Activated CD4-positive, CD25-positive, alpha-beta regulatory T cell treated with anti-CD3 and anti-CD28 coated beads, Interleukin-2, amount 50 U/mL, for 24 hours (primary cell): ENCODE measurements at places on chromosomes 4 and X.

DNA sequence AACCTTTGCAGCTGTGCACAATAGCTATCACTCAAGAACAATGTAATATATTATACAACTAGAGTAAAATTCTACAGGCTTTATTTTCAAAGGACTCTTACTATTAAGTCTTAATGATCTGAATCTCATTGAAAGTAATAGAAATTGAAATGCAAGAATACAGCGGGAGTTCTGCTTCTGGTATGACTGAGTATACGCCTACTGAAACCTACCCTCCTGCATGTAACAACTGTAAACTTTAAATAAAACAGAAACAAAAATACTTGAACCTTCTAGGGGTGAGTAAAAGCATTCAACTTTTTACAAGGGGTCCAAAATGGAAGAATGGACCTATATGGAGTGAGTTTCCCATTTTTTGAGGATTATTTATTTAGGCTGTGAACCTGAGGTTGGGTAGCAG, 13.5 kb downstream of the DCHS2 start:
- ATAC-seq = no peak

DNA sequence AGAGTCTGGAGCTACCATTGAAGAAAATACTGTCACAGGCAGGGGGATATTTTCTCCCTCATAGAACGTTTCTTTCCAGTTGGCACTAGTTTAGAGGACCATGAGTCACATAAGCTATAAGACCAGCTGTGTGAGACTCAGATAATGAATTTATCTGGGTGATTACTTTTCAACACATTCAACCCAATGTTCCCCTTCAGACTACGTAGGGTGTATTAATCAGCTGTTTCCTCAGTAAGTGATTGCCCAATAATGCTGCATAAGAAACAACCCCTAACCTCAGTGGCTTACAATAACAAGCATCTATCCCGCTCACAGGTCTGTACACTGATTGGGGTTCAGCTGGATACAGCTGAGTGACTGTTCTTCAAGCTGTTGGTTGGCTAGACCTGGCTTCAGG, 38.1 kb downstream of the CBLL2 start:
- no peak for ATAC-seq

GRCh38 chr4:175970724-175971123, 94.9 kb upstream of the WDR17 start:
- ATAC-seq = no peak

- ATAC-seq = peak; percentile 79
Observed at GRCh38 chr4:77862478-77863216, at the start of gene MRPL1. Gene MRPL1 (plus strand): TSS chr4:77862830. CDS start chr4:77862849, 19 bp downstream.

DNA sequence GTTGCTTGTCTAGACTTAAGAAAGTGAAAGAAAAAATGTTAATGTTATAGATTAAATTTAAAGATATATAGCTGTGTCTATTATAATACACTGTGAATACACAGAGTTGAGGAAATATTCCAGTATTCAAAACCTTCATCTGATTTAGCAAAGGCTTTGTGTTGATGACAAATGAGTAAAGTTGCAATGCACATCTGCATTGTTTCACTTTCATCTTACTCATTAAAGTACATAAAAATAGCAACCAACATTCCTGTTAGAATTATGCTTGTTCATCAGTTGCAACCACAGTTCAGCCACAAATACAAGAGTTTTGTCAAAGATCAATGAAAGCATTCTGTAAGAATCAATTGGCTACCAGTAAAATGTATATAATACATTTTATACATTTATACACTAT, 346.4 kb upstream of the SLC7A11 start:
- no peak for ATAC-seq

GRCh38 chr4:186204103-186204559, 12.8 kb downstream of the CYP4V2 start:
- ATAC-seq = peak; percentile 77

GRCh38 chr4:162017863-162018262, 145.9 kb downstream of the FSTL5 start:
- ATAC-seq = no peak

DNA sequence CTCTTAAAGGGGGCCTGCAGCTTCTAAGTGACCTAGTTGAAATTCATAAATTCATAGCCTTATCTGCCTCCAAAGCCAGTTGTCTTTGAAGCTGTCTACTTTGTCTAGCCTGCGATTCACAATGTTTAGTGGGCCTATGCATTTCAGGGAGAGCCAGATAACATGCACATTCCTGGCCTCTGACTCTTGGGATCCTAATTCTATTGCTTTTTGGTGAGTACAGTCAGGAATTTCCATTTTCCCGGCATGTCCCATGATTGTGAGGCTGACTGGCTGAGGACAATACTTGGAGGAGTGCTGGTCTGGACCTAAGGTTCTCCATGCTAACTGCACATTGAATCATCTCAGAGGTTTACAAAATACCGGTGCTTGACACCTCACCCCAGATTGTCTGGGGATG, 155.0 kb downstream of the MSL3 start:
- no peak for ATAC-seq

GRCh38 chrX:143340190-143340589, 177.1 kb downstream of the SPANXN3 start:
- no peak for ATAC-seq

GRCh38 chrX:122115604-122116003, 1068.2 kb downstream of the GLUD2 start:
- ATAC-seq = no peak

DNA sequence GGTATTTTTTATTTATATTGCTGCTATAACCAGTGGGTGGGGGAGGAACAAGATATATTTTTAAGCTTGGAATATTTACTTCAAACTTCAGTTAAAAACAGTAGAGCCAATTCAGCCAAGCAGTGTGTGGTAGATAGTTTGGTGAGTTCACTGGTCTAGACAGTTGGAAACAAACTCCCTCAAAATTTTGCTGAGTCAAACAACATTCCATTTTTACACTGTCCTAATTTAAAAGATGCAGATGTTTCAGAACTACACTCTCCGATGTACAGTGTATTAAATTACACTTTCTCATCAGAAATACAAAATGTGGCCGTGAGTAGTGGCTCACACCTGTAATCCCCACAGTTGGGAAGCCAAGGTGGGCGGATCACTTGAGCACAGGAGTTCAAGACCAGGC, 23.3 kb downstream of the PRKX start:
- no peak for ATAC-seq

GRCh38 chr4:163111588-163111987, 55.1 kb downstream of the NAF1 start:
- no peak for ATAC-seq

- ATAC-seq = no peak
Observed at GRCh38 chrX:15310117-15310516, 5.3 kb downstream of the ASB11 start.

DNA sequence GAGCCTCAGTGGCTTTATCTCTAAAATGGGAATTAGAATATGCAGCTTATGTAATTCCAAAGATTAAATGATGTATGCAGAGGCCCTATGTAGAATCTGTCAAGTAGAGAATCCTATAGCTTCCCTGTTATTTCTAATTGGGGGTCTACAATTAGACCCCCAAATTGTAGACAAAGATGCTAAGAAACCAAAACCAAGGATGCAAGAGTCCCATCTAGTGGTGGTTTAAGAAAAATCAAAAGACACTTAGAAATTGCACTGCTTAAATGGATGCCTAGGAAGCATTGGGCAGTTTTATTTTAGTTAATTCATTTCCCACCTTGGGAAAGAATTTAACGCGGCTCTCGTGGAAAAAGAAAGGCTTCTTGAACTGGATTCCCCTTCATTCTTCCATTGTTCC, 115.2 kb downstream of the GABRA2 start:
- ATAC-seq = no peak

GRCh38 chr4:178745203-178745602, 1303.0 kb upstream of the AGA start:
- ATAC-seq = no peak

- ATAC-seq = peak; percentile 21
Observed at GRCh38 chr4:80989921-80990544, 40.5 kb upstream of the BMP3 start.

GRCh38 chr4:28232376-28232775, 1371.7 kb downstream of the STIM2 start:
- no peak for ATAC-seq

DNA sequence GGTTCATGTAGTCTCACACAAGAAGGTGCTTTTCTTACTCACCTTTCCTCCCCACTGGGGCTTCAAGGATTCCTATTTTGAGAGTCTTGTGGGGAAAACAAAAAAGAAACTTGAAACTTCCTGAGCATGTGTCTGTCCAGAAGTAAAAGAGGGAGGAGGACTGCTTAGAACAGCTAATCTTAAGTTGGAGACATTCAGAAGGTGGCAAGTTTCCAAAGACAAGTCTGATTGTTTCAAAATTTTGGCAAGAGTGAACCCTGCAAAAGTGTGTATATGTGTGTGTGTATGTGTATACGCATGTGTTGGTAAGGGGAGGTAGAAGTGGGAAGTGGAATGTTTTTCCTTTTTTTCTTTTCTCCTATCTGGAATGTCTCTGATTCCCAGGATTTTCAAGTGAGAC, 189.0 kb upstream of the FRMPD4 start:
- ATAC-seq = no peak

DNA sequence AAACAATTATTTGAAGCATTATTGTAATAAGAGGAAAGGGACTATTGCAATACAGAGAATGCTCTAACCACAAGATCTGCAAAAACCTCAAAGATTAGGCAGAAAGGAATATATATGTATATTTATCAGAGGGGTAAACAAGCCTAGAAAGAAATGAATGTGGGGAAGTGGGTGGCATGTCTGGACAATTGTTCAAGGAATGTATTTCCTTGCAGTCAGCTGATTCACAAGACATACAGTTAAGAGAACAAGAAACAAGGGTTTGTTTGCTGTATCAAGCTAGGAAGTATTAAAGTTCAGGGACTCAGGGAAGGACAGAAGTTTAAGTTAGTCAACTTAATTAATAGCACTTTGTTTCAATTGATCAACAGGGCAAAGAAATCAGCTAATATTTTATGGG, 514.7 kb downstream of the CENPC start:
- no peak for ATAC-seq

GRCh38 chrX:109441266-109441665, 40.6 kb downstream of the GUCY2F start:
- no peak for ATAC-seq

GRCh38 chr4:42627885-42628646, 28.8 kb downstream of the ATP8A1 start:
- peak; percentile 83 for ATAC-seq

DNA sequence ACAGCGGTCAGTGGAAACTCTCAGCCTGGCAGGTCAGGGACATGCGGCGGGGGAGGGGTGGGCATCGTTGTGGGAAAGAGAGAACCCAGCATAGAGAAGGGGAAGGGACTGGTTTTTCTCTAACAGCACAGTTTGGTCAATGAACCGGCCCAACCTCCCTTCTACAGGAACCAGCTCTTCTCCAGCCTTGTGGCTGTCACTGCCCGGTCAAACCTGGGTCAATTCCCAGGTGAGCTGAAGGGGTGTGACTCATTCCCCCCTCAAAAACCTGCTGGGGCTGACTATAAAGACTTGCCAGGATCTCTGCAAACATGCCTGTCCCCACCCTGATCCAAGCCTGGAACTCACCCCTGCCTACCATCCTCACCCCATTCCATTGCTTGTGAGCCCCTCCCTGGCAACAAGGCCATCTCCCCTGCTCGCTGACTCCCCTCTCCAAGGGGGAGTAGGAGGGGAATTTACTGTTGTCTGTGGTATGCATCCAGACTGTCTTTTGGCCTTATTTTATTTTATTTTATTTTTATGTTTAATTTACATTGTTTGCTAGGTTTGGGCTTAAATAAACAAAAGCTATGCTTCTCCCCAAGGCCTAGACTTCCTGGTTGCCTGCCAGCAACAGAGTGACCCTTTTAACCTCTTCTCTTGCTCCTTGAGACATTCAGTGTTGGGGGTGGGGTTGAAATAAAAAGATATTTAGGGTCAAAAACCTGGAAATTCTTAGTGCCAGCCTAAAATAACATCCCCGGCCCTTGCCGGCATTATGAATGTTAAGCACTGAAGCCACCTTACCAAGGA, 49.6 kb downstream of the TSC22D3 start:
- ATAC-seq = no peak

GRCh38 chr4:124044867-124045266, 648.3 kb downstream of the SPRY1 start:
- ATAC-seq = no peak

GRCh38 chrX:78650906-78651437, 8.2 kb downstream of the RTL3 start:
- ATAC-seq = peak; percentile 55

- ATAC-seq = peak; percentile 35
Observed at GRCh38 chrX:4239650-4240540, 526.4 kb upstream of the PRKX start.

- no peak for ATAC-seq
Observed at GRCh38 chrX:79443121-79443520, 76.0 kb upstream of the ITM2A start.

DNA sequence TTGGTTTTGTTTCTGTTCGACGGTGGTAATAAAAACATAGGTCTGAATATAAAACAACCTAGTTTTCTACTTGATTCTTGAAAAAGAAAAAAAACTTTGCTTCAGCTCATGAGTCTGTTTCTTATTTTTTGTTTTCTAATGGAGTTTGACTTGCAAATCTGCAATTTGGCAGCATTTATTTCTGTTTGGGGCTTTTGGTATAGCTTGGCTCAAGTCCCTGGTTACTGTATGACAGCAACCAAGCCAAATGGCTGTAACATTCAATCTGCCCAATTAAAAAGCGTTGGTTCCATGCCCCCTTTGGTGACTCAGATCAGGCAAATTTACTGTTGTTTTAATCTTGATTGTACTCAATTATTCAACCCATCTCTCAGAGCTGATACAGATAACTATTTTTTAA, 263.4 kb downstream of the GRIA3 start:
- no peak for ATAC-seq

GRCh38 chrX:74449322-74449936, 28.1 kb downstream of the SLC16A2 start:
- ATAC-seq = no peak

DNA sequence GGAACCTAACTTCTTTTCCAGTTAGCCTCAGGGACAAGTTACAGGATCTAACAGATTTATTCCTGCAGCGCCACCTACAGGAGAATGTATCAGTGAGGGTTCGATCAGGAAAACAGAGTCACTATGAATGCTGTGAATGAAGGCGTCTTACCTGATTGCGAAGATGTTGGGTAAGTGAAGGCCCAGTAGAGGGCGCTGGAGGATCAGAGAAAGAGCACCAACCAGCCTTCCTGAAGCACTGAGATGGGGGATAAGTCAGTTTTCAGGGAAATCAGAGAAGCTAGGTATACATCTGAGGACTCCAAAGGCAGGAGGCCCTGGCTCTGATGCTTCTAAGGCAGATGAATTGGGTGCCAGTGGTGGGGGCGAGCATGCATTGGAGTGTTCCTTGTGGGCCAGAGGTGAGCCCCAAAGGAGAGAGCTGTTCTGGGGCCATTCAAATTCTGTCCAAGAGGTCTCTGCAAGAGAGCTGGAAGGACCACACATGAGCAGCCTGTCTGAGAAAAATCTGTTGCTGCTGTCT, 169.9 kb upstream of the AADAT start:
- ATAC-seq = no peak

DNA sequence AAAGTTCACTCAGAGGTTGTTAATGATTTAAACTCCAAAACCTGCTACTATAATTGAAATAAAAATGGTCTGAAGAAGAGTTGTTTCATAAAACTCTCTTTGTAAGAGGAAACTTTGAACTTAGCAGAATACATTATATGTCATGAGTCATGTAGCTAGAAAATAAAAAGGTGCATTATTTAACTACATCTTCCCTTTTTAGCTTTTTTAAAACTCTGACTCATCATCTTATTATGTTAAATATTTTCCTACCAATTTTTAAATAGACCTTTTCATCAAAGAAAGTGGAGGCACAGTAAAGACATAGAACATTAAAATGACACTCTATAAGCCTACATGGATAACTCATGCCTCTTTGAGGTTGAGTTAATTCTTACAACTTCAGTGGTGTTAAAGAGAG, 1.2 kb upstream of the ZNF827 start:
- ATAC-seq = peak; percentile 52
